ENCODE measurements at places on chromosomes 7 and 10.

DNA sequence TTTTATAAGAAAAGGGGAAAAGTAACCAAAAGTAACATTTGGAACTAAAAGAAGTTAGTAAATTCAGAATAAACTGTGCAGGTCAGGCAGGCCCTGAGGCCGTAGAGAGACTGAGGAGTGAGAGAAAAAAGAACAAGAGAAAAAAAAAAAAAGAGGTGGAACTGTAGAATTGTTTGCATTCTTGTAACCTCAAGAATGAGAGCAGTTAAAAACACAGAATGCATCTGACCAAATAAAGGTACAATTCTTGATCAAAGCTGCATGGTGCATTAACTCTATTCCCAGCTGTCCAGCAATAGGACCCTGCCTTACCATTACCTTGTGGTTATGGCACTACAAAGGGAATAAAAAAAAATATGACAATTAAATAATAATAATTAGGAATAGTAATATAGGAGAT is 170.1 kb upstream of the SEMA3A start:
- DNase-seq = no peak

GRCh38 chr7:3437467-3437866 is 136.4 kb downstream of the SDK1 start:
- no peak for DNase-seq

DNA sequence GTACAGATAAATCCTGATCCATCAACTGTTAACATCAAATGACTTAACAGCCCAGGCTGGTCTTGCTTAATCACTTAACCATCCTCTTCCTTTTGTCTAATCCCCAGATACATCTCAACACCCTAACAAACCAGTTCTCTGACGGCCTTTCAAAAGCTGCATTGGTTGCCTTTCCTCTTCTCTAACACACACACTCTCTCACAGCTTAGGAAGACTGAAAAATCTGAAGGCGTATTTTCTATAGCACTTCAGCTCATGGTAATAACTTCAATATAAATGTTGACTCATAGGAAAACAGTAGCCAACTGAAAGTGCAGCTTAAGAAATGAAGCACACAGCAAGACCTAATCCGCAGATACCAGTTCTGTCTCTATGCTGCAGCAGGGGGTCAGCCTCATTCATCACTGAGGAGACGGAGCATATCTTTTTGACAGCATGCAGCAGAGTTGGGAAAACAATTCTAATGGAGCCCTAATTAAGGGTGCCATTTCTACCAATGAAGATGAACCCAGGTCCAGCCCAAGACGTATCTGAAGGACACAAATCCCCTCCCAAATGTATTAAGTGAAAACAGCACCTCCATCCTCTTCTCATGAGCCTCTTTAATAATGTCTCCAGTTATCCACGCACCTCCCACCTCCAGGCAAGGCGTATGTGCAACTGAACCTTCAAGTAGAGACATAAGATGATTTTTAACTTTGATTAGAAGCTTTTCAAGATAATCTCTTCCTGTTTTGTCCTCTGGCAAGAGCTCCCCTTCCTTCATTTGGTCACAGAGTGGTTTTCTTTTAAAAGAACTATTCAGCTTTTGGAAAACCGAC is 211.7 kb upstream of the NFE2L3 start:
- no peak for DNase-seq

DNA sequence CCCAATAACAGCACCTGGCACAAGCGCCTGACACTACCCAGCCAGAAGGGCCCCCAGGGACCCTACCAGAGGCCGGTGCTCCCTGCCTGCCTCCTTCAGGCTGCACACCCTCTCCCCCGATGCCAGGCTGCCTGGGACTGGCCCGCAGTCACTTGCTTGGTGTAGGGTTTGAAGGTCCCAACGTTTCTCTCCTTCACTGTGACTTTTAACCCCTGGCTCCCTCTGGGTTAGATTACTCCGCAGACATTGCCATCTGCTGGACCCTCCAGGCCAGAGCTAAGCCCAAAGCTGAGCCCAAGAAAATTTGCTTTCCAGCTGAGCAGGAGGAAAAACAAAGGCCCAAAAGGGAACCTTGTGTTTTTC is 6.9 kb downstream of the CDHR1 start:
- no peak for DNase-seq

DNA sequence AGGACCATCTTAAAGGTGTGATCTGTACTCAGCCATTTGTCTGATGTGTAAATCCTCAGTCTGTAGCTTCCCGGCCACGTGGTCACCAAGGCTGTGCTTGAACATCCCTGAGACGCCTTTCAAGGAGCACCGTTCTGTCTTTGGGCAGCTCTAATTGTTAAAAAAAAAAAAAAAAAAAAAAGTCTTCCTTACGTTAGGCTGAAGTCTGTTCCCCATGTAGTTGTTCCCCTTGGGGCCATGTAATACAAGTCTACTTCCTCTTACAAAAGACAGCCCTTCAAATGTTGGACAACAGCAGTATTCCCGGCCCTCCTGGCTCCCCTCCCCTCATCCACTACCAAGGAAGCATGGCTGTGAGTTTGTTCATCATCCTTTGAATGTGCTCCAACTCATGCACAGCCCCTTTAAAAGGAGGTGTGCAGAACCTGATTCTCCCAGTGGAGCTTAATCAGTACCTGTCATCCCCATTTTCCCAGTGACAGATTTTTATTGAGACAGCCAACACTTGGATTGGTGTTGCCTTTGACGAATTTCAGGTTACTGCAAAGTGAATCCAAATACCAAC is 392.2 kb upstream of the GALNT17 start:
- no peak for DNase-seq

DNA sequence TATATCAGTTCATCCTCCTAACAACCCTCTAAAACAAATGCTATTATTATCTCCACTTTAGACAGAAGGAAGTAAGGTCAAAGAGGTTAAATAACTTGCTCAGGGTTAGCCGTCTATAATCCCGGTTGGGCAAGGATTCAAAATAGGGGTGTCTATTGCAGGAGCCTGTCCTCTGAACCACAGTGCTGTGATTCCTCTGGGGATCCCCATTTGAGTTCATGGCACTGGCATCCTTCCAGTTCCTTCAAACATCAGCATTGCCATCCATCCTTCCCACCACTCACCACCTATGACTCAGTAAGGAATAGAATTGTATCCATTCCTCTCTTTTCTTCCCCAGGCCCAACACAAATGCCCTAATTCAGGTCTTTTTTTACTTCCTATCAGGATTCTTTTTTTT is 25.6 kb downstream of the HPS6 start:
- DNase-seq = no peak

DNA sequence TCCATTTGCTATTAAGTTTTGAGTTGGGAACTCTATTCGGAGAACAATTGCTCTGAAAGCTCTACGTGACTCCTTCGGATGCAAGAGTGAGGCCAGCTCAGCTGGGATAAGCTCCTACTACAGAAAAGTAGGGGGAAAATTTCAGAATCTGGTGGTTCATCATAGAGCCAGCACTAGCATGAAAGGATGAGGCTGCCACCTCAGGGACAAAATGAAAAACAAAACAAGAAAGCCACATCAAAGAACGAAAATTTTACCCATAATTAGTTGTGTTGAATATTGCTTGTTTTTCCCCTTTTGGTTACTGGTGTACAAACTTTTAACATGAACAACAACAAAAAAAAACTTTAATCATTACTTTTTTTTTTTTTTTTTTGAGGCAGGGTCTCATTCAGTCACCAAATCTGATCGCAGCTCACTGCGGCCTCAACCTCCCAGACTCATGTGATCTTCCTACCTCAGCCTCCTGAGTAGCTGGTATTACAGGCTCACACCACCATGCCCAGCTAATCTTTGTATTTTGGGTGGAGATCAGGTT is 39.7 kb upstream of the NFE2L3 start:
- no peak for DNase-seq

- no peak for DNase-seq
Observed at GRCh38 chr7:124720195-124720594, 45.4 kb downstream of the GPR37 start.

DNA sequence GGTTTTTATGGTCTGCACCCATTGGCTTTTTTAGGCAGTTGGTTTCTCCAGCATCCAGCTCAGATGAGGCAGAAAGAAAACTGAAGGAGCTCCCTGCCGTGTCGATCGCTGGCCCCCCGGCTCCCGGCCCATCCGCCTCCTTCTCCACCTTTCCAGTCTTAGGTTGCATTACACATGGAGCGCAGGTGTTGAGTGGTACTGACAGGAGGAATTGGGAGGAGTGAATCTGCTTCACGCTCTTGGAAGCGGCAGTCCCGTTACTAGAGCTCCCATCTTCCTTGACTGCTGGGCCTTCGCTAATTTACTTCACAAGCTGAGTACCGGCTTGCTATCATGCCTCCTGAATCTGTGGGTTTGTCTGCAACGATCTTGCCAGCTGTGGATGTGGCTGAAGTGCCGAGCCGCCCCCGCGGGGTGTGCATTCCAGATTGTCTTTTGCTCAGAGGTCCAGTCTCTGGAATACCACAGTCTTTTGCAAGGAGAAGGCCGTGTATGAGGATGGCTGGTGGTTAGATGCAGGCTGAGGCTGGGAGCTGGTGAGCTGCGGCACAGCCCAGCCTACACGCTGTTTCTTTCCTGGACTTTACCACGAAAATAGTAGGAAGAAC is 17.1 kb downstream of the IQCE start:
- no peak for DNase-seq

- no peak for DNase-seq
Observed at GRCh38 chr7:70596598-70596913, 535.4 kb upstream of the GALNT17 start.
